ENCODE measurements at places on chromosomes 2 and 18.

DNA sequence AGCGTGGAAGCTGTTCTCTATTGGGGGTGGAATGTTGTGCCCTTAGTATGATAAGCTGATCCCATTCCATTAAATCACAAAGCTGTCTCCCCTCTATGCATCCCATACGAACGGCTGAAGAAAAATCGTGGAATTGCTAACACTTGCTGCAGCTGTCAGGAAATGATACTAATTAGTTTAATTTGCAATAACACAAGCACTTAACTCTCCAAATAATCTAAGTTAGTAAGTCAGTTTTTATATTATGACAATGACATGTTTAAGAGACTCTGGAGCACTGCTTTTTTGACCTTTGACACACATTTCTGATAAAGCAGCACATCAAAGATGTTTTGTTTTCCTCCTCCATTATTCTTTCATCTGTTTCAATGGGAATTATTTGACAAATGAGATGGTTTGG is 123.7 kb upstream of the SATB2 start:
- no peak for DNase-seq

DNA sequence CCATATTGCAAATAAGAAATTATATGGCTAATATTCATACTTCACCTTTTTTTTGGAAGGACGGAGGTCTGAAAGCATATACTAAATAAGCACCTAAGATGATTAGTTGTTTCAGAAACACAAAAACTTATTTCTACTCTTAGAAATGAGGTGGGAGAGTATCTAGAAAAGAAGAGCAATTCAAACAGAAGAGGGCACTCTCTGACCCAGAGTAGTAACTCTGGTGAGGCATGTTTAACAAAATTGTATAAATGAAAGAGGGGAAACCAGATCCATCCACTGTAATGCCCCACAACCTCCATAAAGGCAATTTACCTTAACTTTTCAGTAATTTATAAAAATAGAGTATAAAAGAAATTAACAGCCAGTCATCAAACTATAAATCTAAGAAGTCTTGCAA is 669.6 kb upstream of the VRK2 start:
- DNase-seq = no peak

DNA sequence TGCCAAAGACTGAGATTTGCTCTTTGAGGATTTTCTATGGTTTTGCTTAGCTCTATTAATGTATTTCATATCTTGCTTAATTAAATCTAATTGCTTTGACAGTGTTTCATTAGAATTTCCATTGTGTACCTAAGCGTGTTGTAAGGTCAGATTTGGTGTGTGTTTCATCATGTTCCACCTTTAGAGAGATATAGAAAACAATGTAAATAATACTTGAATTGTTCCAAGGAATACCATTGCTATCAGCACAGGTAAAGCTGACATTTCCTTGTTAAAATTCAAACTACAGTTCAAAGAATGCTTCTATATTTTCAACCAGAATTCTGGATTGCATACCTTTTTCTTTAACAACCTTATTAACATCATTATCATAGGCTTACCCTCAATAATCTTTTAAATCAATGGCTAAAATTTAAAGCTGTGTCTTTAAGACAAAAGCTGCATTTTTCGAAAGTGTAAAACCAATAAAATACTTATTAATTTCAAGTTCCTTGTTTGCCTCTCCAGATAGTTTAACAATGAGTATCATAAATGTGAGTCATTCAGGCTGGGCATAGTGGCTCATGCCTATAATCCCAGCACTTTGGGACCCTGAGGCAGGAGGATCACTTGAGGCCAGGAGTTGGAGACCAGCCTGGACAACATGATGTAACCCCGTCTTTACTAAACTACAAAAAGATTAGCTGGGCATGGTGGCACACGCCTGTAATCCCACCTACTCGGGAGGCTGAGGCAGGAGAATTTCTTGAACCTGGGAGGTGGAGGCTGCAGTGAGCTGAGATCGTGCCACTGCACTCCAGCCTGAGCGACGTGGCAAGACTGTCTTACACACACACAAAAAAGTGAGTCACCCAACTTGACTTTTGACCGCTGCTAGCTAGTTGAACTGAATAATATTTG is 188.0 kb upstream of the PKDCC start:
- DNase-seq = no peak

- no peak for DNase-seq
These were observed 1.2 kb downstream of the CDK15 start for GRCh38 chr2:201807452-201807999.

- DNase-seq = no peak
These were observed 101.8 kb downstream of the DGKD start for GRCh38 chr2:233456111-233456510.

DNA sequence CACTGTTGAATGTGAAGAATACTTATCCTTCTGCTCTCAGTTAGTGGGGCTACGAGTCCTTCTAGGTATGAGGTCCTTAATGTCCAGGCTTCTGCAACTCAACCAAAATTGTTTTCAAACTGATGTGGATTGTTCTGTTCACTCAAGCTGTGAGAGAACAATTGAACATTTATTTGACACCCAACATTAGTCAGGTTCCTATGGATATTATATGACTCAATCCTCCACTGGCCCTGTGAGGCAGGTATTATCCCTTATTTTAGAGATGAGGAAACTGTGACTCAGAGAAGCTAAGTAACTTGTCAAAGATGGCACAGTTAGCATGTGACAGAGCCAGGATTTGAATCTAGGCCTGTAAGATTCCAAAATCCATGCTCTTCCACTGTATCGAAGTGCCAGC is 1.2 kb upstream of the LYG2 start:
- no peak for DNase-seq

DNA sequence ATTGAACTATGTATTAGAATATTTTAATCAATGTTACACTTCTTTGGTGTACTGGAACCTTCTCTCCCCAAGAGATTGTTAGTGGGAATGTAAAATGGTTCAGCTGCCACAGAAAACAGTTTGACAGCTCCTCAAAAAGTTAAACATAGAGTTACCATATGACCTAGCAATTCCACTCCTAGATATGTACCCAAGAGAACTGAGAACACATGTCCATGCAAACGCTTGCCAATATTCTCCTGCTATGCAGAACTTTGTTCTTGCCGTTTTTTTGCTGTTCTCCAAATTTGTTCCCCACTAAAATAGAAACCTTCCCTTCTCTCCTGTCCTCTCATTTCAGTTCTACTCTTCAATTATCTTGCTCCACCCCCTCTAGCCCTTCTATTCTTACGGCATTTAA is 87.6 kb downstream of the PTPN2 start:
- no peak for DNase-seq

- DNase-seq = no peak
These were observed 37.9 kb downstream of the ODC1 start for GRCh38 chr2:10410001-10410822.

DNA sequence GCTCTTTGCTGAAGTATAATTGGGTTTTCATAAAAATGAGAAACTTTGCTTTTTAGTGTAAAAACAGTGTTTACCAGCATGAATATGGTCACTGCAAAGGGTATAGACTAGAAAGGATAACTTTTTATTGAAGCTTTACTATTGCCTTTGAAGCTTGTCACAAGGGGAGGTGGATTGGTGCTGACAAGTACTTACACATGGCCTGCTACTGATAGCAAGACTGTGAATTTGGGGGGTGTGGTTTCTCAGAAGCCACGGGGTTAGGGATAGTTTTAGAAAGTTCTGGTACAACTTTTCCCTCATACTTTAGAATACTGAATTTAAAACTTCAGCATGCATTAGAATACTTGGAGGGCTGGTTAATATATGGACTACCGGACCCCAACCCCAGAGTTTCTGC is 294.1 kb downstream of the SOCS6 start:
- DNase-seq = no peak

DNA sequence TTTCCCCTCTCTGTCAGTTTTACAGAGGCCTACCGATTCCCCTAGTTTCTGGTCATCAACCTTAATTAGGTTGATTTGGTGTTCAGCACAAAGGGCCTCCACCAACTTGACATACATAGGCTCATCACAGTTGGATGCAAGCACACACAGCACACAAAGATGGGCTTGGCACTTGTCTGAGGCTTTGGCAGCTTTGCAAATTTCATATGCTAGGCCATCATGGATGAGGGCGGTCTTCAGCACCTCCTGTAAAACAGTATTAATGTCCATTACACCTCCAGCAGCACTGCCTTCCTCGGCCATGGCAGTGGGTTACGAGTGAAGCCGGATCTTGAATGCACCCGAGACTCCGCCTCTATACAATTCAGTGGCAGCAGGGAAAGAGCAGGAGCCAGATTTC is 56.9 kb downstream of the REL start:
- no peak for DNase-seq

DNA sequence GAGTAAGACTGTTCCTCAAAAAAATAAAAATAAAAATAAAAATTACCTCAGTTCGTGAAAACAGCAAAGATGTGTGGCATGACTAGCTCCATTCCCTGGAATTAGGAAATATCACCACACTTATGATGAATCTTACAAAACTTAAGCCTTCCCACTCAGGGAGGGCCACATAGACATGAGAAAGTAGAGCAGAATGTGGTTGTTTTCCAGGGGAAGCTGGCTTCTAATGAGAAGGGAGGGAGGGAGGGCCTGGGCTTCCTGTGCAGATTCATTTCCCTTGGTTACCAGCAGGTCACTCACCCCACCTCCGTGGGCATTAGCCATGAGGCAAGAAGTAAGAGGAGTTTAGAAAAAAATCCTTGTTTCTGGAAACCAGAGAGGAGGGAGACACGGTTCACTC is 95.9 kb upstream of the RMDN2 start:
- DNase-seq = no peak

DNA sequence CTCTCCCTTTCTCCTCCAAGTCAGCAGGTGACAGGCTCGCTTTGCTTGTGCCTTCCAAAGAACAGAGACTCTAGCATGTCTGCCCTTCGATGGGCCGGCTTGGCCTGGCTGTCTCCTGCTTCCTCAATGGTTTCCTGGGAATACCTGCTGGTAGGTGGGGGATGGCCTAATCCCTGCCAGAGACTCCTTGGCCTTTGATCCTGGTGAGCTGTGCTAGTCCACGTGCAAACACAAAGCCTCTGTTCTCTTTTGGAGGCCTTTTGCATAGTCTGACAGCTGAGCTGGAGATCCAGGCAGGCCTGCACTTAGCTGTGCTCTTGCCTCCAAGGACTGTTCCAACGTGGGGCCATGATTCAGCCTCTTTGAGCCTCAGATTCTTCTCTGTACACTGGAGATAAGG is 67.6 kb downstream of the ARL4C start:
- DNase-seq = no peak

- DNase-seq = no peak
These were observed 81.1 kb downstream of the UPP2 start for GRCh38 chr2:158182676-158183295.

DNA sequence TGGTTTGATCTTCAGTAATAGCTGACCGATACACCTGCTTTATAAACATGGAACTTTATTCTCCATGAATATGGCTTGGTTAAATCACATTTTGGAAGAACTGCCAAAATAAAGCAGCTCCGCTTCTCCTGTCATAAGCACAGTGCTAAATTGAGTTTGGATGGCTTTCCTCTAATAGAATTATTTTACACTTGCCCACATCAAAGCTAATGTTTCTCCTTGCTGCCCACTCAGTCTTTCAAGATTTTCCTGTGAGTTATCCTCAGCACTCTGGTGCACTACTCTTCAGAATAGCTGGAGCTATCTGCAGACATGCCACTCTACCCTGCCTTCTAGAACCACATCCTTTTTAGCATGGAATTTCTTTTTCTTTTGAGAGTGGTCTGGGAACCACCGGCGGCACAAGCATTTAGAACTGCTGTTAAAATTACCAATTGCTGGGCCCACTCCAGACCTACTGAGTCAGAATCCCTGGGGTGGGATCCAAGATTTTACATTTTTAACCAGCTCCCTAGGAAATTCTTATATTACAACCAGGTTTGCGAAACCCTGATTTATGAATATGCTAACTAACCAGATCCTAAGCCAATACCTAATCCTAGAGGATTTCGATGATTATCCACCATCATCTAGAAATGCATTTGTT is 283.3 kb downstream of the AFF3 start:
- DNase-seq = no peak

DNA sequence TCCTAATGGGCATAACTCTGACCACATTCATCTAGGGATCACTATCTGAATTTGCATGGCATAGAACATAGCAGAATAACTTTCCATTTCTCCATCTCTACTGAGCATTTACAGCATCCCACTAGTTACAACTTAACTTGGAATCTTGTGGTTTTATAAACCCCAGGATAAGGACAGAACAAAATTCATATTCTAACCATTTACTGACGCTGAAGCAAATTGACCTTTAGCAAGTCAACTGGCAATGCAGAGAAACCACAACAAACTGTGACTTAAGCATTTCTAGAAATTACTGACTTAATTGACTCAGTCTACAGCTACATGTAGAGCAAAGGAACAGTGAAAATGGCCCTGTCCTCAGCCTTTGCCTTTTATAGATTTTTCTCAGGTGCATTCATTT is 61.2 kb downstream of the DCC start:
- no peak for DNase-seq

- no peak for DNase-seq
These were observed 11.9 kb downstream of the LCT start for GRCh38 chr2:135825131-135825530.

DNA sequence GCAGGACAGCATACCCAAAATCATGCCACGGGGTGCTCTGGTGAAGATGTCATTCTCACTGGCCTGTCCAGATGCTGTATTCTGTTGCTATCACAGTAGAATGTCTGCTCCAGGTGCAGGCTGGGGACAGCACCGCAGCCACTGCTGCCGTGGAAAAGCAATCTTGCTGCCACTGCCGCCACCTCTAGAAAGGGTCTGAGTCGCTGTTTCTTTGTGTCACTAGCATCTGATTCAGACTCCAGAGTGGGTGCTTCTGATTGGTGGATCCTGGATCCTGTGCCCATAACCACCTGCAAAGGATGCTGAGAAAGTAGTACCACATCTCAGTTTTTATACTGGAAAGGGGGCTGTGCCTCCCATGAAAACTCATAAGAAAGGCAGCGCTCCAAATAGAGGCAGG is 45.3 kb upstream of the CTLA4 start:
- no peak for DNase-seq

DNA sequence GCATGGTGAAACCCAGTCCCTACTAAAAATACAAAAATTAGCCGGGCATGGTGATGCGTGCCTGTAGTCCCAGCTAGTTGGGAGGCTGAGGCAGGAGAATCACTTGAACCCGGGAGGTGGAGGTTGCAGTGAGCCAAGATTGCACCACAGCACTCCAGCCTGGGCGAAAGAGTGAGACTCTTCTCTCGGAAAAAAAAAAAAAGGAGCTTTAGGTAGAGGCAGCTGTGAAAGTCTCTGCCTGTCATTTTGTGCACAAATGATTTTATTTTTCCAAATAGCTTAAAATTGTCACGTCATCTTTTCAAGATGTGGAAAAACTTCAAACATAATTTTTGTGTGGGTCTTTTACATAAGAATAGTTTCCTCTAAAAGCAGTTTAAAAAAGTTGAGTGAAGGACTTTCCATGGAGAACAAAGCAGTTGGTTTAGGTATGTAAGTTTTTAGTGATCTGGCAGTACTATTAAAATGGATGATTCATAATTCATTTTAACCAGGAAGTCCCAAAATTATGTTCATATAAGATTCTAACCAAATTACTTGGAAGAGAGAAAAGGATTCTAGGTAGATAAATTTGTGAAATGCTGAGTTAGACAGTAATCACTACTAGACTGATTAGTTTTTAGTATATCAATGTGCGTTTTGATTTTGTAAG is 11.5 kb downstream of the CCNYL1 start:
- no peak for DNase-seq

- DNase-seq = no peak
These were observed 17.9 kb downstream of the MGAT5 start for GRCh38 chr2:134271758-134272157.

GRCh38 chr2:38201784-38202183 is 125.8 kb upstream of the CYP1B1 start:
- no peak for DNase-seq

GRCh38 chr2:146209842-146210275 is 1635.0 kb upstream of the ACVR2A start:
- DNase-seq = no peak

- DNase-seq = no peak
These were observed 256.4 kb upstream of the FBXO11 start for GRCh38 chr2:48162742-48163141.
